ENCODE measurements at places on chromosomes 3 and 15. TPM values are rescaled to one million over a fixed set of nuclear protein-coding genes. Genes with fewer than 3 reads are reported as not detected.

DNA sequence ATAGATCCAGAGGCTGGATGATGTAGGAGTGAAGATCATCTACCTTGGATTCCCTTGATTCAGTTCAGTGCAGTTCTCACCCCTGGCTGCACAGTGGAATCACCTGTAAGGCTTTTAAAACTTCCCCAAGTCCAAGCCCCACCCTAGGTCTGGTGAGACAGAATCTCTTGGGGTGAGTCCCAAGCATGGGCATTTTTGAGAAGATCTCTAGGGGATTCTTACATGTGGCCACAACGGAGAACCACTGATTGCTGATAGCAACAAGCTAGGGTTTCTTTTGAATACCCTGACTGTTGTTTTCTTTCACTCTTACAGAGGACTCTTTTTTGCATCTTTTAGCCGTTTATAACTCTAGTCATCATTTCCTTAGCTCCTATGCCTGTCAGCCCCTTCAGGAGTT, 204.9 kb upstream of the RASGRP1 start:
- no peak for DNase-seq

DNA sequence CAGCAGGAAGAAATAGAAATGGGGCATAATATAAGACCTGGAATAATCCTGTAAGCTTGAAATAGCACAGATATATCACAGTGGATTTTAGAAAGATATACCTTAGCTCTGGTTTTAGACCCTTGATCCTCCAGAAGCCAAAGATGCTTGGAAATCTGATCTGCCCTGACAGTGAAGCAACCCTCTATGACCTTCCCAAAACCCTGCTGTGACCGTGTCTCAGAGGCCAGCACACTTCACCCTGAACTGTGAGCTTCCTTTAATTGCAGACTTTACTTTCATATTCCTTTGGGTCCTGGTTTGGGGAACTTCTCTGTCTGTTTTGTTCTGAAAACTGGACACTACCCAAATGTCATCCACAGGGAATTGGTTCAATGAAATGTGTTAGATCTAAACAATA, 13.0 kb downstream of the MECOM start:
- no peak for DNase-seq

GRCh38 chr3:40588406-40588805, 63.6 kb downstream of the ZNF621 start:
- peak; percentile 43 for DNase-seq

DNA sequence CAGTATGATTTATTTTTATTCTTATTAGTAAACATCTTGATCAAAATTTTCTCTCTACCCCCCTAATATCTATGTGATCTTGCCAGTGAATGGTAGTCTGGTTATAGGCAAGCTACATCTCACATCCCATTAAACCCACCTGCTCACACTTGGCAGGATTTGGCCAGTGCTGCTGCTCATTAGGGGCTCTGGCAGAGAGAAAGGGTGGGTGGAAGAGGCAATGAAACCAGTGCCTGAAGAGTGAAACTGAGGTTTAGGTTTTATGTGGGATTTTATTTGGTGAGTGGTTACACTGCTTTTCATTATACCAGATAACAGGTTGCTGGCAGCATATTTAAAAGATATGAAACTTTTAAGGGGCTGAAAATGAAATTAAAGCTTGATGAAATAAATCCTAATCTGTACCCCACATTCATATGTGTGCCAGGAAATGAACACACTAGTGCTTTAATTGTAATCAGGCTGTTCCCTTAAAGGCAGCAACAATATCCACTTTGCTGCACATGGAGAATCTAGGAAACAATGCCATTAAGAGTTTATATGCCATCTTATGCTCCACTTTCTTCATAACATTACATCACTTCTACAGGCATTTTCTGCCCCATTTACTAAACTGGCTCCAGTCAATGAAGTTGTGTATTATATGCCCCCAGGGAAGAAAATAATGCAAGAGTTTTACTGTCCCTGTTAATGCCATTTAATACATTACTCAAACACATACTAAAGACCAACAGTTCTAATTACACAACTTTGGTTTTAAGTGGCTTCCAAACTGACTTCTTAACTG, 688.7 kb downstream of the MECOM start:
- no peak for DNase-seq

Gene GRK7
- total RNA-seq = not detected

Gene TMEM212
- total RNA-seq = not detected

Data from Caco-2 (cell line).